T-helper 1 cell (primary cell): ENCODE measurements at places on chromosomes 16 and 17.

- DNase-seq: no peak
These were observed 1.2 kb downstream of the HS3ST4 start for GRCh38 chr16:25692742-25693508.

- no peak for DNase-seq
These were observed 2183.0 kb downstream of the TP53TG3F start for GRCh38 chr16:35642322-35642835.

DNA sequence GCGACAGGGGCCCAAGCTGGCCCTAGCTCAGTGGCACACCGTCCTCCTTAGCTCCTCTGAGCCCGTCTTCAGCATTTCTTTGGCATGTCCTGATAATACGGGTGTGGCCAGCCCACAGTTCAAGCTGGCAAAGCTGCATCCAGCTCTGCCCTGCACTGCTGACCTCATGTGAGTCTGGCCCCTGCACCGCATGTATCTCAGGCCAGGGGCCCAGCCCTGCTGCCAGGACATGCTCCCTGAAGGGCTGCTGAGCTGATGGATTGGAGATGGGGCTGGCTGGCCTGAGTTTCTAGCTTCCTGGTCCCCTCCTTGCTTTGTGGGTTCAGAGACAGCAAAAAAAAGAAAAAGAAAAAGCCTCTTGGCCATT lies 2.4 kb downstream of the DOC2B start:
- DNase-seq: no peak

GRCh38 chr16:86753399-86753798 lies 175.1 kb downstream of the FOXL1 start:
- no peak for DNase-seq

GRCh38 chr17:45073414-45074070 lies 12.4 kb downstream of the NMT1 start:
- no peak for DNase-seq

DNA sequence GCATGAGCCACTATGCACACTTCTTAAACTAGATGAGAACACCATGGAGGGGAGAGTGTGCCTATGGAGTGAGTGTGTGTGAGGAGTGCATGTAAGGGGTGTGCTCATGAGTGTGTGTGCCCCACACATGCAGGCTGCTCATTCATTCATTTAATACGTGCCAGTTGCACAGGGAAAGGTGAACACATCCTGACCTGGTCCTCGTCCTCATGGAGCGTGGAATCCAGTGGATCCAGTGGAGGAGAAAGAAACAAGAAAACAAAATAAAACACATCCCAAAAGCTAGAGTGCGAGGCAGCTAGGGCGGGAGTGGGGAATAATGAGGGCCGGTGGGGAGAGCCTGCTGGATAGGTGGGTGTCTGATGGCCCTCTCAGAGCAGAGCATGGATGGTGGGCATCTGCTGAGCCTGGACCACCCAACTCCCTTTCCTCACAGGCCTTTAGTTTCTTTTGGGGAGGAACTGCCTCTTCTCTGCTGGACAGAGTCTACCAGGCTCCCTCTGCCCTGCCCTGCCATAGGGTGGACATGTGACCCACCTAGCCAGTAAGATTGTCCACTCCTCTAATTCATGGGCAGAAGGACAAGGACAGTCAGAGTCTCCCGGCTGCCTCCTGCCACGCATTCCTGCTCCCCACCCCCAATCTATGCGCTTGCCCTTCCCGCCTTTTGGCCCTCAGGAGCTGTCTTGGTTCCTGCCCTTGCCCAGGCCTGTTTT lies 204.3 kb downstream of the RAB11FIP4 start:
- DNase-seq: no peak

- DNase-seq: no peak
These were observed 5.9 kb upstream of the KCNJ18 start for GRCh38 chr17:21686165-21687015.

GRCh38 chr17:7530023-7530900 lies 18.6 kb upstream of the TNFSF12 start:
- no peak for DNase-seq

DNA sequence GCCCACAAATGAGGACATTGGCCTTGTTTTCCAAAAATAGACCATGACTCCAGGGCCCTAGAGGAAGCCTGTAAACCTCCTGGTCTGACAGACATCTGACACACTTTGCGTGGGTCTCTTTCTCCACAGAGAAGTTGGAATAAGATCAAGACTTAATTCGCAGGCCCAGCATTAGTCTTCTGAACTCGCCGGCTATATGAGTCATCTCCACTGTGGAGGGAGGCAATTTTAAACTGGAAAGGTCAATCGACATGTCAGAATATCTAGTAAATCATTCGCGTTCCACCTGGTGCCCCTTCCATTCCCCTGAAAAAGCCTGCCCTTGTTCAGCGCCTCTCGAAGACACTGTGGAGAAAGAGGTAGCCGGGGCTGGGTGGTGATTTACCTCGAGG lies 140.1 kb downstream of the CLEC16A start:
- DNase-seq: no peak

- DNase-seq: no peak
These were observed 60.2 kb upstream of the MED13 start for GRCh38 chr17:62125307-62125706.

- no peak for DNase-seq
These were observed 40.1 kb upstream of the GSG1L start for GRCh38 chr16:28103516-28104170.
